ENCODE measurements at places on chromosomes 2 and 18.

DNA sequence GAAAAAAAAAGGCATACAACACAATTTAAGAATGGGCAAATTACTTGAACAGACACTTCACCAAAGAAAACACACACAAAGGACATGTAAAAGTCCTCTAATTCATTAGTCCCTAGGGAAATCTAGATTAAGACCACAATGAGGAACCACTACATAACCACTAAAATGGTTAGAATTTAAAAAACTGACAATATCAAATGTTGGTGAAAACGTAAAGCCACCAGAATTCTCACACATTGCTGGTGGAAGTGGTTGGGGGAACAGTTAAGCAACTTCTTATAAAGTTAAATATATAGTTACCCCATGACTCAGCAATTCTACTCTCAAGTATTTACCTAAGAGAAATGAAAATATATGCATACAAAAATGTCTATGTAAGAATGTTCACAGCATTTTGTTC lies 11.8 kb downstream of the RTN4 start:
- no peak for DNase-seq

DNA sequence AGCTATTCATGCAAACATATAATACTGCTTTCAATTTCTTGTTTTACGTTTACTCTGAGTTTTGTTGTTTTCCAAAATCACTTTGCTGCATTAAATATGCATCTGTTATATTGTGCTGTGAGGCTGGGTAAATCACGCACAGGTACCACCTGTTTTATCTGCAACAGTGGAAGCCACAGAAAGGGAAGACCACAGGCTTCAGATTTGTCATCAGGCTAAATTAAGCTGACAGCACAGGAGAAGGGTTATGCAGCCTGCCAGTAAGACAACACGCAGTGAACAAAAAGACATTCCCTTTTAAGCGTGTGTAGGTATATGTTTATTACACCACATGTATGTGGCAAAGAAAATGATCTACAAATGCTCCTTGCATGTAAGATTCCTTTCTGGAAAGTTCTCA lies 38.2 kb downstream of the ZNF516 start:
- DNase-seq, result no peak

GRCh38 chr2:16348821-16349515 lies 316.7 kb downstream of the CYRIA start:
- no peak for DNase-seq

GRCh38 chr2:38174646-38175423 lies 98.9 kb upstream of the CYP1B1 start:
- DNase-seq, result no peak

GRCh38 chr2:221514305-221515040 lies 57.6 kb downstream of the EPHA4 start:
- no peak for DNase-seq

DNA sequence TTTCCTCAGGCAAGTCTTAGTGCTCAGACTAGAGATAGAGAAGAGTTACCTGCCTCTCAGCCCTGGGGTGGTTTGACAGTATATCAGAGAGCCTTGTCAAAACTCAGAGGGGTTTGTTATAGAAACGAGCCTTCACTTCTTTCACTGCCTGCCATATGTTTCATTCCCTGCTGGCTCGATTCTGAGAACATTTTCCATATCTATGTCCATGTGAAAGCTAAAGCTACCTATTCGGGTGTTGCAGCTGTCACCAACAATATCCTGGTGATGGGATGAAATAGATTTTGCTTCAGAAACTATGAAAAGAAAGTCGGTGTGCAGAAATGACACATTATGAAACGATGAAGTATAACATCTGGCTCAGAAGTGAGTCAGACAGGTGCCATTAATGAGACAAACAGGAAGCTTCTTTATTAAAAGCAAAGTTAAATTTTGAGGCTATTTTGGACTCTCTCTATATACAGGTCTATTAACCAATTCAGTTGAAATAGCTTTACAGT lies 56.1 kb upstream of the TANK start:
- no peak for DNase-seq

DNA sequence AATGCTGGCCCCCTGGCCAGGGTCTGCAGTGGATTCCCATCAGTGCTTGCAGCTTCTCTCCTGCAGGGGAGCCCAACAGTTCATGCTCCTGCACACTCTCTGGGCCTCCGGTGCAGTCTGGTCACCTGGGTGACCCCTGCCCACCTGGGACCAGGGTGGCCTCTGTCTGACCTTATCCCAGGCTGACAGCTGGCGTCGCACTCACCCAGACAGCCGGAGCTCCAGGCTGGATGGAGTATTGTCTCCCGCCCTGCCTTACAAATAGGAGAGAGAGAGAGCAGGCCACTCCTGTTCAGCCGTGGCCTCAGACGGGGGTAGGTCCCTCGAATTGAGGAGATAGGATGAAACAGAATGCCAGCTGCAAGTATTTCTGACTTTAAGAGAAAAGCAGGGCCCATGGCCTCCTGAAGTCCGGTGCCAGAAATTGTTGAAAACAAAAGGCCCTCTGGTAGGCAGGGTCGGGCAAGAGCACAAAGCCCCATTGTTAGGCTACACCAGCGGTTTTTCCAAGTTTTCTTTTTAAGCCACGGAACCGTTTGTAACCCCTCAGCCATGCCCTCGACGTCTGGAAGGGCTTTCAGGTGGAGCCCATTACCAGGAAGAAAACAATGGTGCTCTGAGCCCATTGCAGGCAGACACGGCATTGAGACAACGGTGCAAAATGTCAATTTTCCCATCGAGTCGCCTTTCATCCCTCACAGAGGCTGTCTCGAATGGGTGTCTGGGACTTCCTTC lies 258.4 kb downstream of the BCL11A start:
- DNase-seq, result peak; percentile 34

GRCh38 chr2:8268172-8268783 lies 413.6 kb upstream of the ID2 start:
- no peak for DNase-seq

DNA sequence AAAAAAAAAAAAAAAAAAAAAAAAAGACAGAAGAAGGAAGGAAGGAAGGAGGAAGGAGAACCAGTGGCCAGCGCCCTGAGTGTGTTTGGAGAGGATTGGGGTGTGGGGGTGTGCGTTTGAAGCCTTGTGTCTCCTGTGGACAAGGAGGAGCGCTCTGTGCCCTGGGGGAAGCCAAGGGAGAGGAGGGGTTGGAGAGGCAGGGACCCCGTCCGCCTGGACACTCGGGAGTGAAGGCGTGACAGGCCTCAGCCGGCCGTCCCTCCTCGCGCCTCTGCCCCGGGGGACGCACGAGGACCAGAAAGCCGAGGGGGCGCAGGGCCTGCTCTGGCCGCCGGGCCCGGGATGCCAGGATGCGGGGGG lies 44.9 kb downstream of the SERTAD2 start:
- no peak for DNase-seq

DNA sequence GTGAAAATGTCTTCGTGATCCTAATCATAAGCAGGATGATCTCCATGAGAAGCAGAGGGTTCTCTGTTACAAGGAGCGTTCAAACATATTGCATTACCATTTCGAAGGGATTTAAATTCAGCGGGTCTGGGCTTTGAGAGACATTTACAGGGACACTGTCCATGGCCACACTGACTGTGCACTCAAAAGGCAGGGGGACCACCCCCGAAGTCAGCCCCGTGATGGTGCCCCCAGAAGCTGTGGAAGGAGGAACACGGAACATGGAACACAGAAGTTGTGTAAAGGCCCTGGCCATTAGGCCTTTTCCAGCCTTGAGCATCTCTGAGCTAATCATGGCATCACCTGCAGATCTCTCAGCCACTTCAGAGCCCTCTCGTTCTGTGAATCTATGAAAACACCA lies 268.4 kb upstream of the MYT1L start:
- no peak for DNase-seq

GRCh38 chr2:32061973-32062861 lies 1.1 kb upstream of the SPAST start:
- peak; percentile 3 for DNase-seq

GRCh38 chr2:66031236-66031635 lies 403.7 kb upstream of the MEIS1 start:
- DNase-seq, result no peak
